ENCODE measurements at places on chromosomes 5 and 9.

GRCh38 chr5:14440223-14440581 lies 141.4 kb upstream of the OTULINL start:
- H3K4me3 ChIP-seq: peak overlapping the region; percentile 53
- H3K27ac ChIP-seq: peak overlapping the region; percentile 62
- DNase-seq: no peak
- H3K4me1 ChIP-seq: peaks cover 12% of the 10 kb centered on the region
- no peaks in the 10 kb centered on the region for H3K36me3 ChIP-seq

DNA sequence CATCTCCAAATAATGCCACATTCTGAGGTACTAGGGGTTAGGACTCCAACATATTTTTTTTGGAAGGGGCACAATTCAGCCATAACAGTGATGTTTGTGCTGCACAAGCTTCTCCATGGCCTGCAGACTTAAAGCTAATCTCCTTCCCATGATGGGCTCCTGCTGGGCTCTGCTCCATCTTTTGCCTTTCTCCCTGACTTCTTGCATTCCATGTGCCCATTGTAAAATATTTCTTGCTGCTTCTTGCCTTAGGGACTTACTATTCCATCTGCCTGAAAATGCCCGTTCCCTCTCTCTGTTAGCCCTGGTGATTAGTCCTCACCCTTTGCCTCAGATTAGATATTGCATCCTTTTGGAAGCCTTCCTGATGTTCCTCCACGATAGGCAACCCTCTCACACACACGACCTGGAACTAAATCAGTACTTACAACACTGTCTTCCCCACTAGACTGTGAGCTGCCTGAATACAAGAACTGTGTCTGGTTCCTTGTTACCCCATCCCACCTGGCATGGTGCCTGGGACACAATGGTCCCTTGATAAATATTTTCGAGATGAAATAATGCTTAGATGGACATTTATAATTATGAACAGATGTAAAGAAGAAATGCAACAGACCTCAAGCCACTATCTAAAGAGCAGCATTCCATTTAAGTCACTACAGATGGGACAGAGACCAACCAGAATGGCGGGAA lies 33.5 kb downstream of the OR1J1 start:
- no peaks in the 10 kb centered on the region for H3K4me1 ChIP-seq
- no peaks in the 10 kb centered on the region for H3K36me3 ChIP-seq
- H3K27ac ChIP-seq: no peak overlapping the region

GRCh38 chr5:175263776-175264175 lies 180.2 kb downstream of the DRD1 start:
- no peaks in the 10 kb centered on the region for H3K27me3 ChIP-seq
- no peak overlapping the region for H3K27ac ChIP-seq
- no peaks in the 10 kb centered on the region for H3K36me3 ChIP-seq
- no peak overlapping the region for H3K4me3 ChIP-seq

DNA sequence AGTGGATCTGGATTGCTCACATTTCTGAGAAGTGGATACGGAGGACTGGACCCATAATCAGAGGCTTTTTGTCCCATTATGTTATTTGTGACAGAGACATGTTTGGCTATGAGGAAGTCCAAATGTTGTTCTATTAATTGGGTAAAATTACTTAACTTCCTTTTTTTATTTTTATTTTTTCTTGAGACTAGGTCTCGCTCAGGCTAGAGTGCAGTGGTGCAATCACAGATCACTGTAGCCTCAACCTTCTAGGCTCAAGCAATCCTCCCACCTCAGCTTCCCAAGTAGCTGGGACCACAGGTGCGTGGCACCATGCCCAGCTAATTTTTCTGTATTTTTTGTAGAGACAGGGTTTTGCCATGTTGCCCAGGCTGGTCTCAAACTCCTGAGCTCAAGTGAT lies 11.9 kb upstream of the PGGT1B start:
- H3K4me1 ChIP-seq: no peaks in the 10 kb centered on the region
- no peak overlapping the region for H3K4me3 ChIP-seq
- H3K36me3 ChIP-seq: peaks cover 42% of the 10 kb centered on the region
- no peaks in the 10 kb centered on the region for H3K27me3 ChIP-seq
- DNase-seq: no peak

DNA sequence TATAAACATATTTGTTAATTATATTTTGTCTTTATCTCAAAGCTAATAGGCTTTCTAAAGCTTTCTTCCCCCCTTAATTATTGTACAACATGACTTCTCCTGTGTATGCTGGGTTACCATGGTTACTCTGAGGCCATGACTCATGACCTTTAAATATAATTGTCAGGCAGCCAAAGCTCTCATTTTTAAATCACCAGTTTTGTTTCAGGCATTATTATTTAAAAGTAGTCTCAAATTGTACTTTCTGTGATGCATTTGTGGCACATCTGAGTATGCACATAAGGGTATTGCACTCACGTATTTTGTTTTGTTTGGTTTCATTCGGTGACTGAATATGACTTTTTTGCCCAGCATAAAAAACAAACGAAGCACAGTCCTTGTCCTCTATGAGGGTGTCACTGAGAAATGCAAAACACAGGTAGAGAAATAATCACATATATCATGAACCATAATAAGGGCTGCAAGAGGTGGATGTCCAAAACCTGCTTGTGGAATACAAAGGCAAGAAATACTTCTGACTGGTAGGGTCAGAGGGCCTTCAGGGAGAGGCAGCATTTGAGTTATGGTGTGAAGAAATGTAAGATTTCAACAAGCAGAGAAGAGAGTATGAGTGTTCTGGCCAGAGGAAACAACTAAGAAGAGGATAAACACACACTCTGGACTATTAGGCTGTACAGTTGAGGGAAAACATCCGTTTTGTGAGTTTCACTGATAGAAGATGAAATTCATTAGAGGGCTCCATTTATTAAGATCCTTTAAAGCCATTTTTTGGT lies 2.1 kb downstream of the CCDC192 start:
- H3K27ac ChIP-seq: no peak overlapping the region
- no peak overlapping the region for H3K4me3 ChIP-seq
- no peak for DNase-seq
- no peaks in the 10 kb centered on the region for H3K36me3 ChIP-seq

- peak overlapping the region; percentile 8 for H3K4me3 ChIP-seq
- H3K4me1 ChIP-seq: no peaks in the 10 kb centered on the region
- no peaks in the 10 kb centered on the region for H3K36me3 ChIP-seq
- no peak overlapping the region for H3K27ac ChIP-seq
- no peak for DNase-seq
These were observed 842.6 kb upstream of the ACO1 start for GRCh38 chr9:31541721-31542281.

- peak overlapping the region; percentile 13 for H3K27ac ChIP-seq
- peaks cover 17% of the 10 kb centered on the region for H3K36me3 ChIP-seq
- H3K4me3 ChIP-seq: no peak overlapping the region
- no peak for DNase-seq
These were observed 9.7 kb downstream of the PTGER4 start for GRCh38 chr5:40689438-40689837.

DNA sequence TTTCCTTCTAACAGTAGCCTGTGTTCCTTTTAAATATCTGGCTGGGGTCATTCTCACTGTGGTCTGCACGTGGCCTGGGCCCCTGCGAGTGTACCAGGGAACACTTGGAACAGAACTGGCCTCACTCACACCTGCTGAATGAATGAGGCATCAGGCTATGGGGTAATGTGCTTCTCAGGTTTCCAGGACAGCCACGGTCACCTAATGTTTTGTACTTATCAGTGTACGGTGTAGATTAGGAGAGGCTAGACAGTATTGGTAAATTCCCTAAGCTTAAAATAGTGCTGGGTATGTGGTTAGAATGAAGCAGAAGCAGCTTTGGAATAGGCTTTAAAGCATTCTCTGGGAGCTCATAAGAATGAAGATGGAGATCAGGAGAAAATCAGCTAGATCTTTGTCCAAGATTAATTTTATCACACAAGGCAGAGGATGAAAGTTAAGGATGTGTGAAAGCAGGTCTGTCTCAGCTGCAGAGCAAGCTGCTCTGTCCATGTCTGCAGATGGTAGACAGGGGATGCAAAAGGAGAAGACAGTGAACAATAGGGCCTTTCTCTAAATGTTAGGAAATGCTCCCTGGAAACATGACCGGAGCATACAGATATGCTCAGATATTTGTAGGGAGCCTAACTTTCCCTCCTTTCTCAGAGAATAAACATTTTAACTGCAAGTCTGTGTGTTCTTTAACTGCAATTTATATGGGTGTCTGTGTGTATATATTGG lies 267.5 kb downstream of the NR3C1 start:
- peak; percentile 42 for DNase-seq
- H3K4me1 ChIP-seq: peaks cover 71% of the 10 kb centered on the region
- no peaks in the 10 kb centered on the region for H3K27me3 ChIP-seq
- H3K36me3 ChIP-seq: no peaks in the 10 kb centered on the region
- peak overlapping the region; percentile 34 for H3K4me3 ChIP-seq

- H3K4me3 ChIP-seq: no peak overlapping the region
- no peaks in the 10 kb centered on the region for H3K36me3 ChIP-seq
- H3K27me3 ChIP-seq: no peaks in the 10 kb centered on the region
- no peak for DNase-seq
These were observed 201.9 kb upstream of the ANKH start for GRCh38 chr5:15073453-15073852.

DNA sequence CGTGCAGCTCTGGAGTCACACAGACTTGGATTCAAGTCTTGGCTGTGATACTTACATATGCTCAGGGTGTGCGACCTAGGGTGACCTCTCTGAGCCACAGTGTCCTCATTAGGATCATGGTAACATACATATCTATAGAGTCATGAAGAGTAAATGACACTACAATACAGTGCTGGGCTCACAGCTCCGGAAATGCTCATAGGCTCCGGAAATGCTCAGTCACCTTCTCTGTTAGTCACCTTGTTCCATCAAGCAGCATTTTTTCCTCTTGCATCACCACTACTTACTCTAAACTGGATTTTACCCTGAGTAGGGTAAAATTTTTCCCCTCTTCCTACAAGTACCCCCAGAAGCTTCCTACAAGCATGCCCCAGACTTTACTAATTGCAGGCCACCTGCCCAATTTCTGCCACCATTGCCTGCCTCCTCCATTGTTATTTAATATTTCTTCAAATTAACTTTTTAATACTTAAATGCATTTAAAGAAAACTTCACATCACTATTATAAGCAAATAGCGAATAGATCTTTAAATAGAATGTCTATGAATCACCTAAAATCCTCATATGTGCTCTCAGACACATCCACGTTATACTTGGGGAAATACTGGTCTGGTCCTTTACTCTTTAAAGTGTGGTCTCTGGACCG lies 147.6 kb upstream of the SPRY4 start:
- H3K27ac ChIP-seq: no peak overlapping the region
- no peaks in the 10 kb centered on the region for H3K36me3 ChIP-seq
- H3K4me1 ChIP-seq: no peaks in the 10 kb centered on the region
- no peaks in the 10 kb centered on the region for H3K27me3 ChIP-seq
- no peak overlapping the region for H3K4me3 ChIP-seq

DNA sequence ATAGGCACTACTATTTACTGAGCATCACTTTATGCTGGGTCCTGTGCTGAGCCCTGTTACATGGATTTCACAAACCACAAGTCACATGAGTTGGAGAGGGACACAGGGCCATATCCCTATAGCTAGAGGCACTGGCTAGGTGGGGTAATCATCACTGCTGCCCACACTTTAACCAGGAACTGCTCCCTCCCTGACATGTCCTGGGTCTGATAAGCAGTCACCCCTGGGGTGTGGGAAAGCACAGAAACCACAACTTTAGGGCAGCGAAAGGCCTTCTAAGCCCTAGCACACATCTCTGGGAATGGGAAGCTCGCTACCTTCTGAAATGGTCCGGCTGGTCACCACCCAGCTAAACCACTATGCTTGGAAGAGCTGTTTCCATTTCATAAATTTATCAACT lies 15.0 kb downstream of the TBC1D2 start:
- H3K36me3 ChIP-seq: no peaks in the 10 kb centered on the region
- no peak overlapping the region for H3K4me3 ChIP-seq
- H3K27me3 ChIP-seq: no peaks in the 10 kb centered on the region
- no peak overlapping the region for H3K27ac ChIP-seq
- no peak for DNase-seq

- no peak overlapping the region for H3K4me3 ChIP-seq
- H3K27me3 ChIP-seq: no peaks in the 10 kb centered on the region
- no peak overlapping the region for H3K27ac ChIP-seq
- no peak for DNase-seq
- H3K4me1 ChIP-seq: peaks cover 12% of the 10 kb centered on the region
These were observed 780.5 kb upstream of the ZNF608 start for GRCh38 chr5:125526966-125527365.

DNA sequence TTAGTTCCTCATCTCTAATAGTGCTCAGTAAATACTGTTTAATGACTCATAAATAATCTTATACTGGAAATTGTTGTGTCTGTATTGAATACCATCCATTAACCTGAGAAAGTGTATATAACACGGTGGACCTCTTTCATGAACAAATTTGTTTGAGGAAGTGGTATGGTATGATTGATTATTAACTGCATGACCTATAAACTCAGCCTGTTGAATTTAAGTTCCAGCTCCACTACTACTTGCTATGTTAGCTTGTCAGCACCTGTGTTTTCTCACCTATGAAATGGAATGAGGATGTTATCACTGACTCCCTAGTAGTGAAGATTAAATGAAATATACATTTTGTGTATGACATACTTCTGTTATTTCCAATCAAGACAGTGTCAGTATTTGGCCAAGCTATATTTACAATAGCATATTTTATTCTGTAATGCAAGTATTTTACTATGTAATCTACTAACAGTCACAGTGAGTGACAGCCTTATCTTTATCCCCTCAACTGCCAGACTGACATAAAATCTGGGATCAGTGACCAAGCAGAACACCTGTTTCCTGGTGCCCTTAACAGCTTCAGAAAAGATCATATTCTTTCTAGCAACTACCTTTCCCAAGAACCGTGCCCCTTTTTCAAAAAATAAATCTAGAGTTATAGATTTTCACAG lies 77.3 kb upstream of the ITGA1 start:
- H3K4me3 ChIP-seq: no peak overlapping the region
- peaks cover 6% of the 10 kb centered on the region for H3K4me1 ChIP-seq
- no peak for DNase-seq
- H3K36me3 ChIP-seq: no peaks in the 10 kb centered on the region
- H3K27ac ChIP-seq: no peak overlapping the region
- no peaks in the 10 kb centered on the region for H3K27me3 ChIP-seq

- no peak overlapping the region for H3K27ac ChIP-seq
- H3K27me3 ChIP-seq: peaks cover 37% of the 10 kb centered on the region
- DNase-seq: no peak
- H3K4me1 ChIP-seq: no peaks in the 10 kb centered on the region
These were observed 54.5 kb downstream of the AK8 start for GRCh38 chr9:132823370-132824145.

DNA sequence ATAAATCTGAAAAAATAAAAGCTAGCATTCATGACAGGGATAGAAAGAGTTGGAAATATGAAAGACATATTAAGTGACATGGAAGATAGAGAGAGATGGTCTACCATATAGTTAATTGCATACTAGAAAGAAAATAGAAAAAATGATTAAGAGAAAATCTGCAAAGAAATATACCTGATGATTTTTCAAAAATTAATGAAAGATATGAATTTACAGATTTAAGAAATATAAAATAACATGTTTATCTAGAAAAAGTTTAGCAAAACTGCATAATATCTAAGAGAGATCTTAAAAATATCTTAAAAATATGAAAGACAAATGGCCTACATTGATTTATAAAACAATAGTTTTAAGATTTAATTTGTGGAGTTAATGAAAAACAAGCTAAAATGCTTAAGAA lies 219.1 kb upstream of the RPS23 start:
- no peak overlapping the region for H3K4me3 ChIP-seq
- no peak for DNase-seq
- H3K27me3 ChIP-seq: no peaks in the 10 kb centered on the region
- no peaks in the 10 kb centered on the region for H3K36me3 ChIP-seq
- no peak overlapping the region for H3K27ac ChIP-seq
- H3K4me1 ChIP-seq: no peaks in the 10 kb centered on the region
